ENCODE measurements at places on chromosomes 2 and 18. TPM values are rescaled to one million over a fixed set of nuclear protein-coding genes. Genes with fewer than 3 reads are reported as not detected.

DNA sequence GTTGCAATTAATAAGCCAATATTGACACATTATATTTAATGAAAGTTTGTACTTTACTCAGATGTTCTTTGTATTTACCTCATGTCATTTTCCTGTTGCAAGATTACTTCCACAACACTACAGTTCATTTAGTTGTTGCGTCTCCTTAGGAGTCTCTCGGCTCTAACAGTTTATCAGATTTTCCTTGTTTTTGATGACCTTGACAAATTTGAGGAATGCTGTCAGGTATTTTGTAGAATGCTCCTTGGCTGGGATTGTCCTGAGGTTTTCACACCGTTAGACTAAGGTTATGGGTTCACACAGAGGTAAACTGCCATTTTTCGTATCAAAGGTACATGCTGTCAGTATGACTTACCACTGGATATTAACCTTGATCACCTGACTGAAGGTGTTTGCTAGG is 416.6 kb upstream of the TNP1 start:
- DNase-seq, result no peak
- no peaks in the 10 kb centered on the region for H3K36me3 ChIP-seq
- no peak overlapping the region for H3K27ac ChIP-seq
- peaks cover 9% of the 10 kb centered on the region for H3K4me1 ChIP-seq
- H3K4me3 ChIP-seq, result no peak overlapping the region

PXDN gene
- total RNA-seq, result 21.7 TPM

TNFRSF11A gene
- 33.7 TPM for total RNA-seq

DNA sequence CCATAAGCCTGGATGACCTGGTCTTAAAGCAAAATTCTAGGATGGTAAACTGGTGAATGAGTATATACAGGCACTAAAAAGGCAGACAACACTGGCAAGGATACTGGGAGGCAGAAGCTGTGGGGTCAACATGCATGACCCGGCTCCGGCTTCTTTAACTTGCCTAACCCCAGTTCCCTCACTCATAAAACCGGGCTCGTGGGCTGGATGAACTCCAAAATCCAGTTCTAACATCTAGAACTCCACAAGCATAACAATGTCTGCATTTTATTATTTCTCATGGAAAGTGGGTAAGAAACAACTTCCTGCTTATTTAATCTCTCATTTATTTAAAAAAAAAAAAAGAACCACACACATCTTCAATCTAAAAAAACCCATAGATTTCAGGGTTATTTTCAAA is 57.3 kb downstream of the FARSB start:
- H3K27ac ChIP-seq, result peak overlapping the region; percentile 23
- H3K4me1 ChIP-seq, result peaks cover 16% of the 10 kb centered on the region
- H3K27me3 ChIP-seq, result no peaks in the 10 kb centered on the region

GRCh38 chr2:39632876-39633275 is 32.8 kb upstream of the TMEM178A start:
- H3K27me3 ChIP-seq, result no peaks in the 10 kb centered on the region
- H3K4me3 ChIP-seq, result no peak overlapping the region
- H3K4me1 ChIP-seq, result no peaks in the 10 kb centered on the region
- H3K36me3 ChIP-seq, result no peaks in the 10 kb centered on the region
- H3K27ac ChIP-seq, result no peak overlapping the region

TDRD15 gene
- total RNA-seq, result not detected

- no peak overlapping the region for H3K4me3 ChIP-seq
- H3K27ac ChIP-seq, result no peak overlapping the region
- peaks cover 5% of the 10 kb centered on the region for H3K27me3 ChIP-seq
- no peak for DNase-seq
- H3K36me3 ChIP-seq, result no peaks in the 10 kb centered on the region
- no peaks in the 10 kb centered on the region for H3K4me1 ChIP-seq
Observed at GRCh38 chr2:143026411-143027054, 102.7 kb upstream of the ARHGAP15 start.

SERPINB12 gene
- total RNA-seq, result not detected

DNA sequence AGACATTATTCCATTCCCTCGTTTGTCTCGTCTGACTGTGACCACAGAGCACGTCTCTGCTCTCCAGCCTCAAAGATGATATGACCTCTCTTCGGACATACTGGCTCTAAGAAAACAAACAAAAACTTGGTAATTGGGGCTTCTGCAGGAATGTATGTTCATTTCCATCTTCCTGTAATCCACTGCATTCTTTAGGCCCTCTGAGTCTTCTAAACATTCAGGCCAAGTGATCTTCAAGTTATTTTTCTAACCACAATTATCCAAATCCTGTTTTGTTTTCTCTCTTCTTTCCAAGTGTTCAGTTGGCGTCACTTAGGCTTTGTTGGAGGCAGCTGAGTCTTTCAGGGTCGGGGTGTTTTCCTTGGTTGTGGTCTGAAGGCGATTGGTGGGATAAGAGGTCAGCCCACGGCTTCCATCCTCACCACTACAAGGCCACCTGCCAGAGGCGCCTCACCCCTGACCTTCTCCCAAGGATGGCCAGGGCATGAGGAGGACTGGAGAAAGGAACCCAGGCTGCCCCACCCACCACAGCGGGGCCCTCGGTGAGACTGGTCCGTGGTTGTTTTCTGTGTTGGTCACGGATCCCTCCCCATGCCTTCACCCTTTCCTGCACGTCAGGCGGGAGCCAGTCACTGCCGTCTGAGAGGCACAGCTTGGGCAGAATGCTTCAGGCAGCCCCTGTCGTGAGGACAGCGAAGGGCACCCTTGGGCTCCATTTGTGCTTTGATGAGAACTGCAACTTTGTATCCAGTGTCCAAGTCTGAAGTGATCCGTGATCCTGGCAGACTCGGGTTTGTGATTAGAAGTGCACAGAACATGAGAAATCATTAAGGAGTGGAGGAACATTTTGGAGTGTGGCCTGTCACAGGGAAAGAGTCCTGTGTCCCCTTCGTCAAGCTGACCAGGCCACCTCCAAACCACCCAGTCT is 88.6 kb upstream of the FHL2 start:
- no peak overlapping the region for H3K4me3 ChIP-seq
- peaks cover 3% of the 10 kb centered on the region for H3K4me1 ChIP-seq
- no peak overlapping the region for H3K27ac ChIP-seq
- no peak for DNase-seq
- H3K27me3 ChIP-seq, result no peaks in the 10 kb centered on the region

DNA sequence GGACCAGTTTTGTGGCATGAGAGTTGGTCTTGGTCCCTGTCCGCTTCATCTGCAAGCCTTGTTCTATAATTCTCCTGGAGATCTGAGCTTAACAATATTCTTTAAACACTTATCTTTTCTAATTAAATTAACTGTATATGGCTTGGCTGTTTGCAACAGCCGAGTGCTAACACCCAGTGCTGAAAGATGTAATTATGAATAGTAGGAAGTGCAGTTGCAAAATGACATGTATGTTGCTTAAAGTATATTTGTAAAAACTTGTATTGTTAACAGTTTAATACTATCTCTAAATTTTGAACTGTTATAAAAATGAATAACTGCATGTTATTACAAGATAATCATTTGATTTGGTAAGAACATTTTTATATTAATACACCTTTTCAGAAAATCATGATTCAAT is 45.1 kb downstream of the CCDC102B start:
- no peak overlapping the region for H3K4me3 ChIP-seq
- no peaks in the 10 kb centered on the region for H3K36me3 ChIP-seq
- no peaks in the 10 kb centered on the region for H3K27me3 ChIP-seq
- H3K27ac ChIP-seq, result no peak overlapping the region

DNA sequence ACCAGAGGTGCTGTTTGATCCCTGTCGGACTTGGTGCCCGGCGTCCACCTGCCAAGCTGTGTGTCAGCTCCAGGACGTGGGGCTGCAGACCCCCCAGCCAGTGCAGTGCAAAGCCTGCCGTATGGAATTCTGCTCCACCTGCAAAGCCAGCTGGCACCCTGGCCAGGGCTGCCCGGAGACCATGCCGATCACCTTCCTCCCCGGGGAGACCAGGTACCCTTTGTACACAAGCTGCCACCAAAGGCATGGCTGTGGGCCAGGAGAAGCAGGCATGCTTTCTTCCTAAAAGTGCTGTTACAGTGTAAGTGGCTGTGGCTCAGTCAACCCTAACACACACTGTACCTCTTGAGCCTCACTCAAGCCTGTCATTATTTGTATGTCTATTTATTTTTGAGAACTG is 103.3 kb downstream of the RNF144A start:
- H3K4me3 ChIP-seq, result no peak overlapping the region
- H3K27ac ChIP-seq, result no peak overlapping the region
- no peak for DNase-seq
- no peaks in the 10 kb centered on the region for H3K27me3 ChIP-seq
- H3K36me3 ChIP-seq, result no peaks in the 10 kb centered on the region
- H3K4me1 ChIP-seq, result peaks cover 7% of the 10 kb centered on the region

- H3K4me1 ChIP-seq, result no peaks in the 10 kb centered on the region
- H3K36me3 ChIP-seq, result no peaks in the 10 kb centered on the region
- H3K27me3 ChIP-seq, result no peaks in the 10 kb centered on the region
- H3K27ac ChIP-seq, result no peak overlapping the region
Observed at GRCh38 chr2:28430377-28430765, 37.7 kb downstream of the FOSL2 start.

GRCh38 chr18:63238693-63239075 is 80.9 kb downstream of the BCL2 start:
- H3K4me1 ChIP-seq, result peaks cover 13% of the 10 kb centered on the region
- no peak overlapping the region for H3K4me3 ChIP-seq
- no peaks in the 10 kb centered on the region for H3K27me3 ChIP-seq
- H3K27ac ChIP-seq, result peak overlapping the region; percentile 80
- no peaks in the 10 kb centered on the region for H3K36me3 ChIP-seq

DNA sequence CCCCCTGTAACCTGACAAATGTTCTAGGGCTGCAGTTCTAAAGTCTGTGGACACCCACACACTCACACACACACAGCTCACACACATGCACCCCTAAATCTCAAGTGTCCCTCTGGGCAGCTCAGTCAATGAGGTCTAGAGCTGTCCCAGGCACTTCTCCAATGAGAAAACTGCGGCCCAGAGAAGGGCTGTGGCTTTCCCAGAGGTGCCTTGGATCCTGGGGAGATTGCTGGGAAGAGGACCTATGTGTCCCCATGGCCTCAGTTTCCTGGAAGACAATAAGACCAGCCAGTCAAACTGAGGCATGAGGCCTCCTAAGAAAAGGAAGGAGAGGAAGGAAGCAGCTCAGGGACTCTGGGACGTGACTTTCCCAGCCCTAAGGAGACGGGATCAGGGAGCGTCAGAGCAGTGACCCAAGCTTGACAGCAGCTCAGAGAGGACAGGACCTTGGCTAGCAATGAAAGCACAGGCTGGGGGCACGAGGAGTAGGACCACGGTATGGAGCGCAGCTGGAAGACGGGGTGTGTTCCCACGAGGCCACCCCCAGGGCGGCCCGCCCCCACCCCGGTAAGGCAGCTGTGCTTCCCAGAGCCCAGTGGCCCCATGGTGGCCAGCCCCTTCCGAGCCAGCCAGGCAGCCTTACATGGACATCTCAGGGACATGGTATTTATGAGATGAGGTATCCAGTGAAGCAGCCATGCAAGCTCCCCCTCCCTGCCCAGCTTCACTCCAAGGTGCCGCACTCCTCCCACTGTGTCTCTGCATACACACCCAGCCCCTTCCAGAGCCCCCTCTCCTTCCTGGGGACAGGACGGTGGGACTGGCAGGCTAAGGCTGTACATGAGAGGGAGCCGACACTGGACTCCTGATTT is 46.0 kb downstream of the TNS1 start:
- peaks cover 33% of the 10 kb centered on the region for H3K4me1 ChIP-seq
- H3K27me3 ChIP-seq, result no peaks in the 10 kb centered on the region
- H3K27ac ChIP-seq, result peak overlapping the region; percentile 78
- no peaks in the 10 kb centered on the region for H3K36me3 ChIP-seq
- H3K4me3 ChIP-seq, result peak overlapping the region; percentile 10

- DNase-seq, result no peak
- no peak overlapping the region for H3K27ac ChIP-seq
- H3K36me3 ChIP-seq, result no peaks in the 10 kb centered on the region
- no peaks in the 10 kb centered on the region for H3K4me1 ChIP-seq
- no peaks in the 10 kb centered on the region for H3K27me3 ChIP-seq
Observed at GRCh38 chr2:32159678-32160077, 6.0 kb upstream of the SLC30A6 start.

GRCh38 chr2:62415019-62415431 is 91.0 kb downstream of the TMEM17 start:
- H3K27ac ChIP-seq, result peak overlapping the region; percentile 12
- H3K36me3 ChIP-seq, result no peaks in the 10 kb centered on the region
- H3K4me1 ChIP-seq, result peaks cover 14% of the 10 kb centered on the region
- DNase-seq, result peak; percentile 29

GRCh38 chr18:22253676-22254075 is 84.3 kb downstream of the GATA6 start:
- peak overlapping the region; percentile 57 for H3K27ac ChIP-seq
- H3K36me3 ChIP-seq, result no peaks in the 10 kb centered on the region
- H3K4me1 ChIP-seq, result no peaks in the 10 kb centered on the region
- H3K4me3 ChIP-seq, result no peak overlapping the region
- no peaks in the 10 kb centered on the region for H3K27me3 ChIP-seq

- DNase-seq, result no peak
- no peaks in the 10 kb centered on the region for H3K36me3 ChIP-seq
- no peak overlapping the region for H3K27ac ChIP-seq
Observed at GRCh38 chr2:97735161-97735561, 21.8 kb downstream of the ZAP70 start.

DNA sequence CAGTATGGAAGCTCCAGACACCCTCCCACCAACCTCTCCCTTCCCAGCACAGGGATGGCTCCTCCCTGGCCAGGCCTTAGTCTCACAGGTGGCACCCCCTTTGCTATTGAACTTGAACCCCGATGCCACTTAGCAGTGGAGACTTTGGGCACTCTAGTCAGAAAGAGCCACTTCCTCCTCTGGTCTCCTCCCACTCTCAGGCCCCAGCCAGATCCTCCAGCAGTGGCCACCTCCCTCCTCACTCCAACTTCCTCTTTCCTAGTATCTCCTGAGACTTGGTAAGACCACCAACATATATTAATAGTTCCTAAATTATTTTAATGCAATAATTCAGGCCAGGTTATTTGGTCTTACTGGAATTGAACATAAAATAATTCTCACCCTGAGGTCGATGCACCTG is 437.2 kb upstream of the ID2 start:
- no peak overlapping the region for H3K4me3 ChIP-seq
- no peak overlapping the region for H3K27ac ChIP-seq
- DNase-seq, result no peak
- H3K4me1 ChIP-seq, result peaks cover 4% of the 10 kb centered on the region
- H3K36me3 ChIP-seq, result no peaks in the 10 kb centered on the region

MREG gene
- 1.5 TPM for total RNA-seq

GRCh38 chr18:24188120-24188519 is 49.3 kb downstream of the CABYR start:
- no peaks in the 10 kb centered on the region for H3K4me1 ChIP-seq
- no peak for DNase-seq
- H3K27ac ChIP-seq, result no peak overlapping the region

- no peak overlapping the region for H3K4me3 ChIP-seq
- peak; percentile 7 for DNase-seq
- H3K27me3 ChIP-seq, result no peaks in the 10 kb centered on the region
- H3K27ac ChIP-seq, result peak overlapping the region; percentile 77
Observed at GRCh38 chr2:239305222-239305575, 95.6 kb downstream of the HDAC4 start.

DNA sequence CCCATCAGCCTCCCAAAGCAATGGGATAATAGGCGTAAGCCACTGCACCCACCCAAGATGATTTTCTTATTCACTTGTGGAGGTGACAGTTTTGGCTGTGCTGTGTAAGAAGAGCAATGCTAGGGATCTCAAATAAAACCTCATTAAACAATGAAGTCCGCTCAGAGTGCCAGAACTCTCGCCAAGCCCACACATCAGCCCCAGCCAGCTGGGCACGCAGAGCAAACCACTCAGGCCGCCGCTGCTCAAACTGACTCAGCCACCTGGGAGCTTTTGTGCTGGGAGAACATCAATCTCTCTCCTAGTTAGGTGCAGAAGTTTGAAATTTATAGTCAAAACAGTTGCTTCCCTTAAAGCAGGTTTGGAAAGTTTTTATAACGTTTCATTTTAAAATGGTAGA is 47.6 kb downstream of the RNF152 start:
- DNase-seq, result no peak
- no peak overlapping the region for H3K4me3 ChIP-seq
- no peaks in the 10 kb centered on the region for H3K4me1 ChIP-seq
- no peaks in the 10 kb centered on the region for H3K36me3 ChIP-seq
- H3K27ac ChIP-seq, result no peak overlapping the region

CFAP221 gene
- total RNA-seq, result not detected

All from transverse colon (tissue), 4 donors.